ENCODE measurements at places on chromosomes 6 and 20. TPM values are rescaled to one million over a fixed set of nuclear protein-coding genes. Genes with fewer than 3 reads are reported as not detected.

GRCh38 chr20:11972478-11972877 lies 54.8 kb downstream of the BTBD3 start:
- DNase-seq = no peak

- no peak for DNase-seq
Measured at GRCh38 chr20:61719691-61720347, 345.9 kb downstream of the TAF4 start.

DNA sequence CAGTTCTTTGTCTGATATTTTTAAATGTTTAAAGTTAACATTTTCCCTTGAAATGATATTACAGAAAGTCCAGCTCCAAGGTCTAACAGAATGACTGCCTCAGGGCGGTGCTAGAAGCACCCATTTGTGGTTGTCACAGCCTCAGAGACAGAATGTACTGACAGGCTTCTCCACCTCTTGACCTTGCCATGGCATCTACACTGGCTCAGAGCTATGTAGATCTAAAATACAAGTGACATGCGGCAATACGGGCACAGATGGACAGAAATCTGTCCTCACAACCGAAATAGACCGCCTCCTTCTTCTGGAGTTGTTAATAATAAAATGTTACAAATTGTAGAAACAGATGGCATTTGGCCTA lies 167.2 kb upstream of the THEMIS start:
- DNase-seq = no peak

- DNase-seq = no peak
Measured at GRCh38 chr20:19568128-19568527, 189.9 kb upstream of the RIN2 start.

DNA sequence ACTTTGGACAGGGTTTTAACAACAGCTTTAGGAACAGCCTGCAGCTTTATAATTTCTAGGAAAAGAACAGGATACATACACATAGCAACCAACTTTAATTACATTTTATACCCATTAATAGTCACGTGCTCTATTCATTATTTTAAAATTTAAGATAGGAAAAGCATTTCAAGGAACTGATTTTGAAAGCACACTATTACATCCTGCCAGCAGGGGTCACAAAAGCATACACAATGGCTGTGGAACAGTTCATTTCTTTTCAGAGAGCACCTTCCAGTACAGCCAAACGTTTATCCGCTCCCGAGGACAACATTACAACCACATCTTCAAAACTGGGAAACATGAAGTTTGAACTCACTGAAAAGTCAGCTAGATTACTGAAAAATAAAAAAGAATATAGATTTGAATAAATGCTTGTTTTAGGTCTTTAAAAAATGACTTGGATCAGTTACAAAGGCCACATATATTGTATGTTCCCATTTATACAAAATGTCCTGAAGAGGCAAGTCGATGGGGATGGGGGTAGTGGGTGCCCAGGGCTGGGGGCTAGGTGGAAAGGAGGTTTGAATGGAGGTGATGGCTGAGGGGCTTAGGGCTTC lies 104.6 kb upstream of the EXOC2 start:
- DNase-seq = no peak

- no peak for DNase-seq
Measured at GRCh38 chr6:157014871-157015270, 237.7 kb downstream of the ARID1B start.

- peak; percentile 78 for DNase-seq
Measured at GRCh38 chr6:158231551-158232315, 63.6 kb downstream of the GTF2H5 start.

DNA sequence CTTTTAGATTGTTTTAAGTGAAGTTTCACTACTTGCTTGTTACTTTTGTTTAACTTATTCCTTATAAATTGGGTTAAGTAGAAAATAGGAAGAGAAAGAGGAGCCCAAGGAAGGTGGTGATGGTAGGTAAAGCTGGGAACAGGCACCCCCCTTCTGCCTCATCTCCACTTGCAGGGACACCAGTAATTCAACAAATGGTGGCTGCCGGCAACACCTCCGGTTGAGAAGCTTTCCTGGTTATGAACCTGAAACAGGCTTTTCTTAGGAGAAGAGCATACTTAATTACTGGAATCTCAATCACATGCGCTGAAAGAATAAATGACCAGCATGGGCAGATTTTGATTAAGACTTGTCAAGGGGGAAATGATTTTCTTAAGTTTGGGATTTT lies 158.9 kb upstream of the ZNF217 start:
- no peak for DNase-seq

DNA sequence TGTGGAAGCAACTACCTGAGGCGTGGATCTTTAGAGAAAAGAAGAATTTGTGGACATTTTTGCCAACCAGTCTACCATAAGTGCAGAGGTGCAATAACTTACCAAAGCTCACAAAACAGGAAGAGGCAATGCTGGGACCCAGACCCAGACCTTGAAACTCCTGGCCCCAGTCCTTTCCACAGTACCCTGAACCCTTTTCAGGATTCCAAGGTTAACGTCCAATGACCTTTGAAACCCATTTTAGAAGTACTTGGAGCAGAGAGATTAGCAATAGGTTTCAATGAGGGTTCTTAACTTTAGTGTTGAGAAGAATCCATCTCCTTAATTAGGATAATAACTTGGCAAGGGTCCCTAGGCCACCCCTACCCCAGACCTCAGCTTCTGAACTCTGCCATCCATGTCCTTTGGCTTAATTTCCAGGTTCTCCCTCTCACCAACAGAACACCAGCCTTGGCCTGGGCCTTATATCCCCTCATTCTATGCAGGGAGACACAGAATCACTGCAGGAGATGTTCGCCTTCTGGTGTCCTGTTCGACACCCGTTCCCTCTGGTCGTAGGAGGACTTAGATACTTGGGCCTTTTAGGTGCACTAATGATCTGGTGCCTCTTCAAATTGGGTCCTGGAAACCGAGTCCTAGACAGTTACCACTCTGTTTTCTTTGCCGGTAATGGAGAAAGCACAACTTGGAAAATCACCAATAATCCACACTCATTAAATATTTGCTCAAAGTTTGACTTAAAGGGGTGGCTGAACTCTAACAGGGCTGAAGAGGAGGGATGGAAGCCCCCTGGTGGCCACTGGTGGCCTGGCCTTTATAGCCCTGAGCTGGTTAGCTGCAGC lies 40.6 kb downstream of the ISM1 start:
- peak; percentile 61 for DNase-seq

DNA sequence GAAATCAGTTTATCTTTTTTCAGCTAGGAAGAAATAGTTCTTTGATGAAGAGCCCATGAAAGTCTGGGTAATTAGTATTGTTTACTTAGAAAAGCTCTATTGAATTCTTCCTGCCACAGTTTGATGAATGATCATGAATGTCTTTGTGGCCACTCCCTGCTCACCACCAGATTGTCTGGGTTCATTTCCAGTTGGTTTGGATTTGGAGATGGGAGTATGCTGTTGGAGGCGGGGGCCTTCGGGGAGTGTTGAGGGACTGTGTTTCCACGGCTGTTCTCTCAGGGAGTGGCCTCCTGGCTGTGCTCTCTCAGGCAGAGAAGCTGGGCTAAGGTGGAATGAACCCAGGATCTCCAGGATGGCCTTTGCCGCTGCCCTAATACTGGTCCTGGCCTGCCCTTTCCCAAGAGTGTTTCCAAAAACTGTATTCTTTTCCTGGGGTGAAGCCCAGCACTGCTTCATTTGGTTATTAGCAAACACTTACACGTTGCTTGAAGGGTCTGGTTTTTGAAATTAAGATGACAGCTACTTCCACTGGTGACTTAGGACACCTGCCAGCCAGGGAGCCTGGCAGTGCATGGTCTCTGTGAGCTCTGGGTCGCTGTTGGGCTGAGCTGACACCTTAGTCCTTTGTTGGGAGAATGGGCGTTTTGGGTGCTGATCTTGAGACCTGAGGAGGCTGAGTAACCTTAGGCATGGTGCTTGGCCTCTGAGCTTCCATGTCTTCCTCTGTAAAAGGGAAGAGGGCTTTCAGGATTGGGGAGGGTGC lies 23.2 kb downstream of the PRPF6 start:
- DNase-seq = no peak

The TENT5A gene
- total RNA-seq = 10.9 TPM

The NHLRC1 gene
- 1.2 TPM for total RNA-seq

The MATN4 gene
- not detected for total RNA-seq

The POLR1H gene
- 32.7 TPM for total RNA-seq

Measured in mesothelial cell of epicardium (in vitro differentiated cells).